Lower lobe of right lung (tissue), 2 donors: ENCODE measurements at places on chromosomes 6 and 20. TPM values are rescaled to one million over a fixed set of nuclear protein-coding genes. Genes with fewer than 3 reads are reported as not detected.

DNA sequence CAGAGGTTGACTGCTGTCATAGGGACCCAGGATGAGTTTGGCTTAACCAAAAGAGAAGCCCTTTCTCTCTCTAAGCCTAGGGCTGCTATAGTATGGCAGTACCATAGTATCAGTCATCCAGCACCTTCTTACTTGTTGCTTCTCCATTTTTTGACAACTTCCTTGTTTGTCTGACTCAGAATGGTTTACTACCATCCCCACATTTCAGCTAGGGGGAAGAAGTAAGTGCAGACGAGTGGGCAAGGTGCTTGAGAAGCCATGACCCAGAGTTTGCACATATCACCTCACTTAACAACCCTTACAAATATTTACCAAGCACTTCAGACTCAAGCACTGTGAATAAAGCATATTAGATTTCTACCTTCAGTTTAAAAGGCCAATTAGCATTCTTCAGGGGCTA, 289.9 kb upstream of the TSHZ2 start:
- H3K4me1 ChIP-seq = peaks cover 11% of the 10 kb centered on the region
- DNase-seq = no peak
- no peaks in the 10 kb centered on the region for H3K36me3 ChIP-seq
- no peak overlapping the region for H3K27ac ChIP-seq
- H3K27me3 ChIP-seq = peaks cover 9% of the 10 kb centered on the region

- H3K4me3 ChIP-seq = no peak overlapping the region
- H3K27ac ChIP-seq = no peak overlapping the region
- no peaks in the 10 kb centered on the region for H3K27me3 ChIP-seq
- no peaks in the 10 kb centered on the region for H3K4me1 ChIP-seq
- no peak for DNase-seq
- H3K36me3 ChIP-seq = no peaks in the 10 kb centered on the region
These were observed 171.3 kb upstream of the NT5E start for GRCh38 chr6:85278466-85279035.

The MYL9 gene
- 274 TPM for total RNA-seq

The ABHD12 gene
- 49.7 TPM for total RNA-seq

The GMPR gene
- 22.5 TPM for total RNA-seq

DNA sequence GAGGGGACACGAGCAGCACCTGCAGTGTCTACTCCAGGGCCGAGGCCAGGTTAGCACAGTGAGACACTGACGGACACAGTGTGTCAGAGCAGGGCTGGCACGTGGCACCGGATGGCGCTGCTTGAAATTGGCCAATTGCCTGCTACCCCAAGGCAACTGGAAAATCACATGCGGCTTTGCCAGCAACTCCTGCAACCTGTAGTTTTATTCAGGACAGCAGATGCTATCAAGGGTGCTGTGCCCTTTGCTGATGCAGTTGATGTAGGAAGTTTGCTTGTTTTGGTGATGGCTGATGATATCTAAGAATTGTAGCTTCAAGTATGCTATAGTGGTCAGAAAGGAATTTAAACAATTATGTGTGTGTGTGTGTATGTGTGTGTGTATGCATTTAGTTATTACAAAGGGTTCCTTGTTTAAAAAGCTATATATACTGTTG, 25.9 kb downstream of the RIN2 start:
- no peaks in the 10 kb centered on the region for H3K36me3 ChIP-seq
- peak; percentile 55 for DNase-seq
- H3K27ac ChIP-seq = no peak overlapping the region
- H3K4me3 ChIP-seq = no peak overlapping the region

DNA sequence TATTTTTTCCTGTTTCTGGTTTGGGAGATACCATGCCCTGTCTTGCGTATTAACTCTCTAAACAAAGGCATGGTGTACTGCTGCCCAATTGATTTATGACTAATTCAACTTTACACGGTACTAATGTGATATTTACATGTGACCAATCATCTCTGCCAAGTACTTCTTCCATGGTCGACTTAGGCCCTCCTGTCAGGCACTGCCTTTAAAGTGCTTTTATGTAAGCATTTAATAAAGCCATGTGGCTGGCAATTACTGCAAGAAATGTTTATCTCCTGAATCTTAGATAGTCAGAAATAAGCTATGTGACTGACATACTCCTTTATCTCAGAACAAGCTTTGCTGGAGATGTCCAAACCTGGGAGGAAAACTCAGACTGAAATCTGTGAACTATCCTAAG, 323.4 kb downstream of the BTBD3 start:
- no peaks in the 10 kb centered on the region for H3K4me1 ChIP-seq
- no peak for DNase-seq
- no peaks in the 10 kb centered on the region for H3K27me3 ChIP-seq
- no peaks in the 10 kb centered on the region for H3K36me3 ChIP-seq
- no peak overlapping the region for H3K4me3 ChIP-seq

- DNase-seq = no peak
- no peak overlapping the region for H3K4me3 ChIP-seq
- no peak overlapping the region for H3K27ac ChIP-seq
- peaks cover 11% of the 10 kb centered on the region for H3K4me1 ChIP-seq
- H3K36me3 ChIP-seq = no peaks in the 10 kb centered on the region
These were observed 95.8 kb upstream of the GCM1 start for GRCh38 chr6:53244399-53244931.

The KCNQ5 gene
- 0.35 TPM for total RNA-seq

DNA sequence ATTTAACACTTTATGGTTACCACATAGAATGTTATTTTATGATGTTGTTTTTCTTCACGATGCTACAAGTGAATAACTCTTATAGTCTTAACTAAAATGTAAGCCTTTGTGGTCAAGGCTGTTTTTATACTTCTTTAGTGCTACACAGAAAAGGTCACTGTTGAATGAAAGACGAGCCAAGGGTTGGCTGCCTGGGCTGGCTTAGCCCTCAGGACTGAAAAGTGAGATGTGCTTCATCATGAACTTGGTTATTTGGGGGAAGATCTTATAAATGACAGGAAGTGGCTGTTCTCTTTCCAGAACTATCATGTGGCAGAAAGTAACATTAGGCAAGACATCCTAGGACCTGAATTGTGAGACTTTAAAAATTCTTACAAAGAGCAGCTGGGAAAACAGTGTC, 404.0 kb downstream of the BTBD3 start:
- H3K4me3 ChIP-seq = no peak overlapping the region
- no peak overlapping the region for H3K27ac ChIP-seq
- no peaks in the 10 kb centered on the region for H3K36me3 ChIP-seq
- H3K4me1 ChIP-seq = no peaks in the 10 kb centered on the region

The PNPLA1 gene
- total RNA-seq = 0.27 TPM

DNA sequence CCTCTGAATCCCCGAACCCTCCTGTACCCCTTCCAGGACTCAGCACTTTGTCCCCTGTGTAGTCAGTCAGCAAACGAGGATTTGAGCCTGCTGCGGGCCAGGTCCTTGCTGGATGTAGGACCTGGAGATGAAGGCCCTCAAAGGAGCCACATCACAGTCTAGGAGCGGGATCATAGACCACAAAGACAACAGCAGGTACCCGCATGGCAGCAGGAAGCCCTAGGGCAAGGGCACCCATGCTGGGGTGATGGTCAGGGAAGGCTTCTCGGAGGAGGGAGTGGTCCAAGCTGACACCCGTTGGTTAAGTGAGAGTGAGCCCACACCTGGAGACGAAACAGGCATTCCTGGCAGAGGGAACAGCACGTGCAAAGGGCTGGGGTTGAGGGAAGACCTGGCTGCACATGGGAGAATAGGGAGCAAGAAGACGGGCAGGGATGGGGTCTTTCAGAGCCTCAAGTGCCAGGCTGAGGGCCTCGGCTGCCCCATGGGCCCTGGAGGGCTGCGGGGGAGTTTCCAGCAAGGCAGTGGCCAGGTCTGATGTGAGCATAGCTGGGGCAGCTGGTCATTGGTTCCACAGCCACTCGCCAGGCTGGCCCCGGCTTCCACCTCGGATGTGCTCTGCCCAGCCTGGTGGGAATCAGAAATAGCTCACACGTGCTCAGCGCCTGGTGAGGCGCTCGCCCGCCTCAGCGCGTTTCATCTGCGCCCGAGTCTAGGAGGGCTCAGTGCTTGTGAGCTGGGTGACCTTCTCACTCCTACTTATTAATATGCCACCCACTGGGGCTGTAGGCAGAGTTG, 15.0 kb downstream of the DLGAP4 start:
- no peak overlapping the region for H3K27ac ChIP-seq
- no peaks in the 10 kb centered on the region for H3K27me3 ChIP-seq
- H3K4me1 ChIP-seq = no peaks in the 10 kb centered on the region
- H3K4me3 ChIP-seq = no peak overlapping the region
- peak; percentile 8 for DNase-seq
- H3K36me3 ChIP-seq = no peaks in the 10 kb centered on the region

- no peak for DNase-seq
- no peaks in the 10 kb centered on the region for H3K36me3 ChIP-seq
- H3K27ac ChIP-seq = no peak overlapping the region
- H3K27me3 ChIP-seq = no peaks in the 10 kb centered on the region
- H3K4me3 ChIP-seq = no peak overlapping the region
These were observed 455.9 kb upstream of the MARCKS start for GRCh38 chr6:113401231-113401630.
